NCI-H1048 (cell line): ENCODE measurements at places on chromosomes 16 and 17.

DNA sequence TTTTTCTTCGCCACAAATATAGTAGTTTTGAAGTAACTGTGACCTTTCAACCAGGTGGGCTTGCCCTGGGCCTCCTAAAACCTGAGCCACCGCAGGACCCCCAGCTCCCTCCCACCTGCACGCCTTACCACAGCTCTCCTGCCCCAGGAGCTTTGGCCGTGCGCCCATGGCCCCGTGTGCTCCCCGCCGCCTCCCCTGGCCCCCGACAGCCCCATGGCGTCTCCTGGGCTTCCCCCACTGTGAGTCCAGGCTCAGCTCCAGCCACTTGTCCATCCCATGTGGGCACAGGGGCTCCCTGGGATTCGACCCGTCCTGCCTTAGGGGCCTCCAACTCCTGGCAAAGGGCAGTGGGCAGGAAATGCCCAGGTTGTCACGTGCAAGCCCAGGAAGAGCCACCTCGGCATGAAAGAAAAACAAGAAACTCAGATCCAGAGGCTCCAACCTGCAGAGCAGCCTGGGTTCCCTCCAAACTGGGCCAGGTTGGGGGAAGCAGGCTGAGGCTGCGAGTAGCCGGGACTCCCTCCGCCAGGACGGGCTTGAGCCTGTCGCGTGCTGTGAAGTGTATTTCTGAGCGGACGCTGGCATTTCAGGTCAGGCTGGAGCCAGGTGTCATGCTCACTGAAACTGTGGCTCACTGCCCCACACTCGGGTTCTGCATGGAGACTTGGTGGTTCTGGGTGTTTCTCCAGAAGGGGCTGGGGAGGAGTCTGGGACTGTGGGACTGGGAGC, 5.8 kb downstream of the LGALS3BP start:
- DNase-seq: no peak

DNA sequence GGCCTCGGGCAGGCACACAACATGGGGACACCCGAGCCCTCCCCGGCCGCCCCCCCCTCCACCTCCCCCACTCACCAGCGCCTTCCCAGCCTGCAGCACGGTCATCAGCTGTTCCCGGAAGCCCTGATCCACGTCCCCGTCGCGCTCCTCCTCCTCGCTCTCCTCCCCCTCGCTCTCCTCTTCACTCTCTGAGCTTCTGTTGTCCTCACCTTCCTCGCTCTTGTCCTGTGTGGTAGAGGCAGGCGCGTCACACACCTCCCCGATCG, 10.3 kb downstream of the MYBBP1A start:
- no peak for DNase-seq

DNA sequence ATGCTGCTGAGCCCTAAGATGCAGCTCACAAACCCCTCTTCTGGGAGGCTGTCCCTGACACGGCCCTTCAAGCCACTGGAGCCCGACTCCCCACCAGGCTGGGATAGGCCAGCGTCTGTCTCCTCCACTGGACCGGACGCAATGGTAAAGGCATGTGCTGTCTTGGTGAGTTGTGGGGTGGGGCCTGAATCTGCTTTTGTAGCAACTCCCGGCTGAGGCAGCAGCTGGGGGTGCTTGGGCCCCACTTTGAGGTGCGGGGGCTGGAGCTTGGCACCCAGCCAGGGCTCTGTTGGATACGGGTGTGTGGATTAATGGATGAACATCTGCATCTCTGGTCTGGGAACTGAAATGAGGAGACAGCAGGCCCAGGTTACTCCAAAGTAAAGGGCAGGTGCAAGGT, 3.5 kb upstream of the NLRC3 start:
- no peak for DNase-seq

- DNase-seq: no peak
These were observed 154.3 kb upstream of the MED13 start for GRCh38 chr17:62219221-62219899.

GRCh38 chr16:28217326-28217725, 5.6 kb upstream of the XPO6 start:
- DNase-seq: no peak
